ENCODE measurements at places on chromosomes 12 and 14.
A peak's percentile ranks its signal among the peaks of the same experiment; 100 is the strongest.

DNA sequence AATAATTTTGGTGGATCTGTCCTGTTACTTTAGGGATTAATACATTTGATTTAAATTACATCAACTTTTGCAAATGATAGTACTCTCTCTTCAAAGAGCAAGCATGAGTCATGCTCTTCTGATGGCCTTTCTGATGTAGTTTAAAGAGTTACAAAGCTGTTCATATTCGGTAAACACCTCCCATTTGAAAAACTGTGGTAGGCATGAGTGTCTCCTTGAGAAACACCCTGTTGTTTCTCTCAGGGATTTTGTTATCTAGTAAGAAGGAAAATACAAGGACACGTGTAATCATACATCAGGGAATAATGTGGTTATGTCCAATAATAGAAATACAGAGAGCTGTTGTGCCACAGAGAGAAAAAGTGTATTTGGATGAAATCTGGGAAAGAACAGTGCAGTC lies 53.3 kb upstream of the E2F7 start:
- no peak for DNase-seq

- no peak for DNase-seq
Observed at GRCh38 chr14:49816844-49817243, 35.7 kb downstream of the NEMF start.

GRCh38 chr12:21828779-21829178 lies 54.3 kb upstream of the KCNJ8 start:
- no peak for DNase-seq

DNA sequence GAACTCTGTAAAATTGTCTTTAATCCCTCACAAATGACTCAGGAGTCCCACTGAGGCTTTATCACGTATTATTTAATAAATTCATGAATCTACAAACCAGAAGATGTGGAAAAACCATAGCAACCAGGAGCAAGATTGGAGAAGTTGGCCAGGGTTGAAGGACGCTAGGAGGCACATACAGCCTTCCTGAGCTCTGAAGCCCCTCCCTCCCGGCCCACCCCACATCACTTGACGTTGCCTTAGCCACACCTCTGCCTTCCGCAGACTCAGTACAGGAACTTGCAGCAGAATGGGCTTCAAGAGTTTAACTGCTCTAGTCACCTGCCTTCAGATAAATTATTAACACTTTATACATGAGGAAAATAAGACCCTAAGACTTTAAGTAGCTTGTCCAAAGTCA lies 33.9 kb downstream of the SLC35F4 start:
- DNase-seq, result no peak

DNA sequence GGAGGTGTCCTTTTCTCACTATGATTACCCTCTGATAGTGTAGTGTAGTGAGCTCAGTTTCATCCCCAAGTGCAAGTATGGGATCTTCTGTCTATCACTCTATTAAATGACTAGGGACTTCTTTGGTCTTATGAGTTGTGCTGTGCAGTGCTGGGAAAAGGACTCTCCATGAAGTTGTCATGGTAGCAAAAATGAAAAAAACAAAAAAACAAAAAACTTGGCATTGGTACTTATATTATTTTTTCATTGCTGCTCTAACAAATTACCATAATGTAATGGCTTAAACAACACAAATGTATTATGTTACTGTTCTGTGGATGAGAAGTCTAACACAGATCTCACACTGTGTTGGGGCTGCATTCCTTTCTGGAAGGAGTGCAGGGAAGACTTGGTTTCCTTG lies 393.1 kb upstream of the NOVA1 start:
- no peak for DNase-seq

DNA sequence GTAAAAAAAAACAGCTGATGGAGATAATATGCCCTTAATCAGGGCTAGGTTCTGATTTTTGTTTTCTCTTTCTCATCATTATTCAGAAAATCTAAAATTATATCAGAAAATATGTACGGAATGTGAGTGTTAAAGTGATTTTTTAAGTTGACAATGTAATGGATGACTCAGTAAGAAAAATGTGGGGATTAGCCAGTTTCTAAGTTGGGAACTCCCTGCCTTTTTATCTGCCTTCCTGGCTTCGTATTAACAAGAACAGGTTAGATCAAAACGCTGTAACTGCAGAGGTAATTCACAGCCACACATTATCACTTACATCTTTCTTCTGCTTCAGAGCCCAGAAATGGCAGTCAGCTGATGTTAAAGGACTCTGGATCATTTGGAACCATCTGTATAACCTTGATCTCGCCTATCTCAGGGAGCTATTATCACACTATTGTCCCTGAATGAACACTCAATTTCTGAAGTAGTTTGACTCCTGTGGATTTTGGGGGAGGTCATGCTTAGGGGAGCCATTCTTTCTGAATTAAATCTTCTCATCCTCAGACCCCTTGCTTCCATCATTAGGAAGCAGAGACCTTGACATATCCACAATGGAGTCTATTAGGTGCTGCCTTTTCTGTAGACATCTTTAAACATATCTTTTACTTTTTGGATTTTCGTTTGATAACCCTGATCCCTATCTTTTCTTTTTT lies 135.7 kb upstream of the SLC16A7 start:
- DNase-seq, result no peak

- no peak for DNase-seq
Observed at GRCh38 chr12:131379738-131380137, 331.2 kb upstream of the SFSWAP start.

DNA sequence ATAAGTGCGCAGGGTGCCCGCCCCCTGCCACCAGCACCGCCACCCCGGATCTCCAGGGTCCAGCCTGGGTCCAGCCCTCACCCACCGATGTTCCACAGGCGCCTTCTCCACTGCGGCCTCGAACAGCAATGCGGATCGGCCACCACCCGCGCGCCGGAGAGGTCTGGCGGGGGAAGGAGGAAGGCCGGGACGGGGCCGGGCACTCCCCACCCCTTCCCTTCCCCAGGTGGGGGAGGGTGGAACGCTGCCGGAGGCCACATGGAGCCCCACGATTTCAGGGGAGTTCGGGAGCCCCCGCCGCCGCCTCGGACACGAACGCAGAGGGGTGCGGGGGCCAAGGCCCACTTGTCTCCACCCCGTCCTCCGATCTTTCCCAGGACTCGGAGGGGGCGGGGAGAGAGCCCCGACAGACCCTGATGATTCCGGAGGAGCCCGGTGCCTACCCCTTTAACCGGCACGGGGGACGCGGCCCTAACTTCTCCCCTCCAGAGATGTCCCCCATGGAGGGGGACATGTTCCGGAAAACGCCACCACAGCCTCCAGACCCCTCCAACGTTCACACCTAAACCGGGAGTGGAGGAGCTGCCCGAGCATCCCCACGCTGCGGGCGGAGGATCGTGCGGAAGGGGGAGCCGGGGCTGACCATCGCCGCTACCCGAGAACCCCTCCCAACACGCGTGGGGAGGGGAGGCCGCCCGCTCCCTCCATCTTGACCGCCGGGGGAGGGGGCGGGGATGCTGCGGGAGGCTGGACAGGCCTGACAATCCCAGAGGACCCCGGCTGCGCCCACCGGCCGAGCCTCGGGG lies 1.1 kb downstream of the ATXN2 start:
- peak; percentile 6 for DNase-seq
